NCI-H2171 (cell line): ENCODE measurements at places on chromosomes 4 and X.

DNA sequence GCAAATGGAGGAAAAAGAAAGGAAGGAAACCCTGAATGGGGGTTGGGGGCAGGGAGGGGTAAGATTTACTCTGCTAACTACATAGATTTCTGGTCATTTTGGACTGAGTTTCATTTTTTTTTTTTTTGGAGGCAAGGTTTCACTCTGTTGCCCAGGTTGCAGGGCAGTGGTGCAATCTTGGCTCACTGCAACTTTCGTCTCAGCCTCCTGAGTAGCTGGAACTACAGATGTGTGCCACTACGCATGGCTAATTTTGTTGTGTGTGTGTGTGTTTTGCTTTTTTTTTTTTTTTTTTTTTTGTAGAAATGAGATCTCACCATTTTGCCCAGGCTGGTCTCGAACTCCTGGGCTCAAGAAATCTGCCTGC lies 223.5 kb downstream of the APBB2 start:
- no peak for DNase-seq

DNA sequence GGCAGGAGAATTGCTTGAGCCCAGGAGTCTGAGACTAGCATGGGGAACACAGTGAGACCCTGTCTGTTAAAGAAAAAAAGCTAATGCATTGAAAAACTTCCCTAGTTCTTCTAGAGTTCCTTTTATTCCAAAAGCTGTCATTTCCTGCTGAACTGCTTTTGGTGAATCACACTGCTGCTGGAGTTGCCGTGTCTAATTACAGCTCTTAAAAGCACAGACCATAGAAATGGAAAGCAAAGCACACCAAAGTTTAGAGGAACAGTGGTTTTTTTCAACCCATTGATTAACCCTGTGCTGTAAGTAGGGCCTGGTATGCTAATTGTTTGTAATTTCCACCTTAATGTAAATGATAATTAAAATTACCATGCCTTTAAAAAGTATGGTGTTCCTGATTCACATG lies 52.4 kb downstream of the SEPTIN11 start:
- DNase-seq = no peak

GRCh38 chr4:94333866-94334265 lies 8.8 kb downstream of the HPGDS start:
- DNase-seq = no peak

DNA sequence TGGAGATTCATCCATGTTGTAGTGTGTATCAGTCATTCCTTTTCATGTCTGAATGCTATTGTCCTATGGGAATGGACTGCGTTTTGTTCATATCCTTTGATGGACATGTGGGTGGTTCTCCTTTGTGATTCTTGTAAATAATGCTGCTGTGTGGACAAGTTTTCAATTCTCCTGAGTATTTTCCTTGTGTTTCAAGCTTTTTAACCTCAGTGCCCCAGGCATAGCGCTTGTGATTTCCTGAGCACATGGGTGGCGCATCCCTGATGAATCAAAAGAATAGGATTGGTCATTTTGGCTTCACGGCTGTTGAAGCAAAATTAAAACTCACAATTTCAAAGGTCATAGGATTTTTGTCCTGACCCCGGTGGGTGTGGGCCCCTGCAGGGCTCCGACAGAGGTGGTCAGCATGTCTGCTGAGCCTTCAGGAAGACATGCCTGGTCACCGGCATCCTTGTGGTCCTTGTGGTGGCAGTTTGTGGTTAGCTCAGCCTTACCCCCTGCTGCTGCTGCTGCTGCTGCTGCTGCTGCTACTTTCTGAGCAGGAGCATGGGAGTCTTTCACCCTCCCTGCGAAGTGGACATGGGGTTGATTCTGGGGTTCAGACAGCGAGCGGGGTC lies 30.0 kb downstream of the SHROOM2 start:
- no peak for DNase-seq

- DNase-seq = no peak
Observed at GRCh38 chrX:49106930-49107329, 16.6 kb downstream of the GPKOW start.
